ENCODE measurements at places on chromosomes 5 and 9.

- no peak for DNase-seq
These were observed 967.5 kb downstream of the NR2F1-AS1 start for GRCh38 chr5:92613546-92613945.

- no peak for DNase-seq
These were observed 217.9 kb upstream of the ACTBL2 start for GRCh38 chr5:57700484-57700883.

DNA sequence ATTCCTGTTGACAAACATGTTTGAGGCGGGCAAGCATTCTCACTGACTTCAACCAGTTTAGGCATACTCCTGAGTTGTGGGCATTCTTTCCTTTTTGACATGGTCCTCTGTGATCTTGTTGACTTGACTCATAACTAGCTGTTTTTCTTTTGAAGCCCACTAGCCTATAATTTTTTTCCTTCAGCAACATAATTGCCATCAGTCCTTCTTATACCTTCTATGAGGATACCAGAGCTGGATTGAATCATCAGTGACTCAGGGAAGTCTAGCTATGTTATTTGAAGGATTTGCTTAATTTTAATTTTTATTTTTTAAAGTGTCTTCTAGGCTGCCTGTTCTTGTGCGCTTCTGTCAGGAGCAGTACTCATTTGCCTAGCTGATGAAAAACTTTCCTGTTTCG is 259.5 kb downstream of the NR3C1 start:
- peak; percentile 63 for DNase-seq

- DNase-seq = no peak
These were observed 9.0 kb upstream of the ZNF79 start for GRCh38 chr9:127415141-127415540.

- peak; percentile 79 for DNase-seq
These were observed 65.1 kb downstream of the ANKH start for GRCh38 chr5:14806456-14806855.

DNA sequence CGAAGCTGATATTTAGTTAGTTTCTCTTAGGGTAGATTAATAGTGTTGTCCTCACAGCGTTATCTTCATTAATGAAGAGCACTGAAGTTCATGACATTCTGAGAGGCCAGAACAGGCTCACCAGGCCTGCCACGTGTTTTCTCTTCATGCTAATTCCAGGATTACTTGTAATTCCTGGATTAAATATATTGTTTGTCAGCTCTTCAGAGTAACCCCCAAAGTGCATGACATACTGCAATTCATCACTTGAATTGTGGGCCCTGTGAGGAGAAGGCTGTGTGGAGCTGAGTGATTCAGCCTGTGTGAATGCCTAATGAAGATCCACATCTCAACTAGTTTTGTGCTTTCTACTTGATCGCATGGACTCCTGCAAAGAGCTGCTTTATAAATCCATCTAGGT is 401.0 kb upstream of the ADAMTSL1 start:
- DNase-seq = no peak

GRCh38 chr5:64883912-64884311 is 115.2 kb downstream of the CWC27 start:
- DNase-seq = no peak

DNA sequence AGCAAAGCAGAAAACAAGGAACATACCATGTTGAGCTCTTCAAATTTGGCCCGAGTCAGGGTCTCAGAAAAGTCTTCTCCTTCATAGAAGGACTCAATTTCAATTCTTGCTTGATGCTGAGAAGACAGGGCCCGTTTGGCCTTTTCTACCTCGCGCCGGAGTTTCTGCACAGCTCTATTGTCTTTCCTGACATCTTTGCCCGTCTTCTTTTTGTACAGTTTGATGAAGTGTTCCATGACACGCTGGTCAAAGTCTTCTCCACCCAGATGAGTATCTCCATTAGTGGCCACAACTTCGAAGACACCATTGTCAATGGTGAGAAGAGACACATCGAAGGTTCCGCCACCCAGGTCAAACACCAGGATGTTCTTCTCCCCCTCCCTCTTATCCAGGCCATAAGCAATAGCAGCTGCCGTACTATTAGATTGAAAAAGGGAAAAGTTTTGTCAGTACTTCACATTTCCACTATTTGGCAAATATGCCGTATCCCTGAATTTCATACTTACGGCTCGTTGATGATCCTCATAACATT is 2.2 kb downstream of the HSPA5 start:
- DNase-seq = no peak

- no peak for DNase-seq
These were observed 106.4 kb upstream of the GPR151 start for GRCh38 chr5:146622391-146622790.

DNA sequence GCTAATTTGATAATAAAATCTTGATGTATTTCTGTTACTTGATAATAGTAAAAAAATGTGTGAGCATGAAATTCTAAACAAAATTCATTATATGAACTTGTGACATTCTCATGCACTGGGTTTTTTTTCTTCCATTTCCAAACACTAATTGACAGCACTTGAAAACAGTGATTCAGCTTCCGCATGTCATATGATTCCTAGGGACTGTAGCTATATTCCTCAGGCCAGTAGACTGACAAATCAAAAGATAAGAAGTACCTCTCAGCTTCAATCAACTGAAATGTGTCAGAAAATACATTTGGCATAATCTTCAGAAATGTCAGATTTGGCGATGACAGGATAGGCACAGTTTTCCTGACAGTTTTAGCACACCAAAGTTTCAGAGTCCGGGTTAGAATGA is 52.5 kb downstream of the EFNA5 start:
- DNase-seq = no peak

DNA sequence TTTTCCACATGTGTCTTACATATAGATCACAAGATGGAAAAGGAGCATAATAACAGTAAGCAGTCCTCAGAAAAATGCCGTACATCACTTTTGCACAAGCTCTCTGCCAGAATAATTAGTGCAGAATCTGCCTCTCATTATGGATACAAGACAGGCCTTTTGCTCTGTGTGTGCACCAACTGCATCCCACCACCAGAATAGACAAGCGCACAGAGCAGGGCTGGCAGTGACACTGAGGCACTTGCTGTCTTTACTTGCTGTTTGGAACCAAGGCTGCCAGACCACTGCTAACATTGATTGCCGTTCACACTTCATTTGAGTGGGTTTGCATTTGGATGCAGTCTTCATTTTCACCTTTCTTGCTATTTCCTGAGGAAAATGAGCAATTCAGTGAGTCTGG is 741.3 kb downstream of the TLE1 start:
- no peak for DNase-seq

DNA sequence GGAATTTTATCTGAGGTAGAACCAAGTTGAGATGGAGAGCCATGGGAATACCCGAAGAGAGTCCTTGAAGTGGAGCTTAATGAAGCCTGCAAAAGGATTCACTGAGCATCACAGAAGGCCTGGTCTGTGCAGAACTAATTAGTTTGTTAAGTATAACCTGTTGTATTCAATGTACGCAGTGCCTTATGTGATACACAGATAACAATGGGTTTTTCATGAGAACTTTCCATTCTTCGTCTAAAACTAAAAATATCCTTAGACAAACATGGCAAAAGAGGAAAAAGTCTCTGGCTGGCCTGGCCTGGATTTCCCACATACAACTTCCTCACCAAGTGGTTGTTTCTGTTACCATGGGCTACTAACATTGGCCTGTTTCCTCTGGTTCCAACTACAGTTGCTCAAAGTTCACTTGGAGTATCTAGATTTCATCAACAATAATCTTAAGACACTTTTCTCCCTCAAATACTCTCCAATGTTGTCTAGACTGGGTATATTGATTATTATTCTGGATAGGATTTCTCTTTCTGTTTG is 237.6 kb upstream of the ZNF462 start:
- no peak for DNase-seq

DNA sequence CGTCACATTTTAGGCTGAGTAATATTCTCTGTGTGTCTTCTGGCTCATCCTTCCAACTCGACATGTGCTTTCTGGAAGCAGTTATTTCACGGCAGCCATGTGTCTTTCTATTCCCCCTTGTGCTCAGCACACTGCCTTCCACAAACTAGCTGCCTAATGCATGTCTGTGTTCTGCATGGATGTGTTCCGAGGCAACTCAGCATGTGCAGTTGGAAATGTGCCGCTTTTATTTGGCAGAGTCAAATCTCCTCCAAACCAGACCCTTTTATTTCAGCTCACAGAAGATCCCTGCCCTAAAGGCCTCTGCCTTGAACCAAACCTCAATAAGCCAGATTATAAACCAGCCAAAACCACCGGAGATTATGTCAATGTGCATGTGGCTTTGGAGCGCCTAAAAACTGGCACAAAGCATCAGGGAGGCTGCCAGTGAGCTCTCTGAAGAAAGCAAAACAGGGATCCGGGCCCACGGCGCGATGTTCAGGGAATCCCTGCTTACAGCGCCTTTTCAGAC is 360.2 kb downstream of the DEPDC1B start:
- peak; percentile 25 for DNase-seq

DNA sequence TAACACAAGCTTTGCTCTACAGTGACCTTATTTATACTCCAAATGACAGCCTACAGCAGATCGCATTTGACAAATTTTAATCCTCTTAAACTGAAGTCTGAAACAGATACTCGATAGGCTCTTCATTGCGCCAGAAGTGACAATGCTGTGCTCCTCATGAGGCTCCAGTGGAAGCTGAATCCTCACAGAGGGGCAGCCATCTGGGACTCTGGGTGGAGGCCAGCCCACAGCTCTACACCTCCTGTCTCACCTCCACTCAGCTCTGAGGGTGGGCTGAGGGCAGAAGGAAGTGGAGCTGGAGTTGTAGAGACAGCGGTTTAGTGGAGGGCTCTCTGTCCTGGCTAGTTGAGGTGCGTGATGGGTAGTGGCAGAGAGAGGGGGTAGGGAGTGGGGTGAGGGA is 283.3 kb upstream of the ANKRD55 start:
- no peak for DNase-seq

- no peak for DNase-seq
These were observed 104.6 kb upstream of the LRRTM2 start for GRCh38 chr5:138979684-138980280.

DNA sequence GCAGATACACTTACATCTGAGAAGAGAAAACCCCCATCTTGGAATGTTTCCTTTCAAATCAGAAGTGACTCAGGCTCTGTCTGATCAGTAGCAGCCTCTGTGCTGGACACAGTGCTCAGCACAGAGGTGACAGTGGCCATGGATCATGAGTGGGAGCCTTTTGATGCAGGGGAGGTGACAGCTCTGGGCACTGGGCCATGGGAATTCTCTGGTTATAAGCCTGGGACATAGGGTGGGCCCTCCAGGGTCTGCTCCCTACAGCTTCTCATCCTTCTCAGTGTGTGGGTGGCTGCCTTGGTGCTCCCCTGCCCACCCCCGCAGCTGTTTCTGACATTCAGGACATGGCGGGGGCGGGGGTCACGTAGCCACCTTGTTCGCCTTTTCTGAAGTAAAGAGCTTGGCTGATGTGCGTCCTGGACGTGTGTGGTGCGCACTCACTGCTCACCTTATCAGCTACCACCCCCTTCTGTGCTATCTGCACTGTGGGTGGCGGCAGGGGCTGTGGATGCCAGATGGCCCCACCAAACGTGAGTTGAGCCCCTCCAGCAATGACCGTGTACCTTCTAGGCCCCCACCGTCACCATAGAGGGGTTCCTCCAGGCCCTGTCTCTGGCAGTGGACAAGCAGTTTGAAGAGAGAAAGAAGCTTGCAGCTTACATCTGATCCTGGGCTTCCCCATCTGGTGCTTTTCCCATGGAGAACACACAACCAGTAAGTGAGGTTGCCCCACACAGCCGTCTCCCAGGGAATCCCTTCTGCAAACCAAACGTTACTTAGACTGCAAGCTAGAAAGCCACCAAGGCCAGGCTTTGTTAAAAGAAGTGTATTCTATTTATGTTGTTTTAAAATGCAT is 24.0 kb downstream of the TRIP13 start:
- no peak for DNase-seq

DNA sequence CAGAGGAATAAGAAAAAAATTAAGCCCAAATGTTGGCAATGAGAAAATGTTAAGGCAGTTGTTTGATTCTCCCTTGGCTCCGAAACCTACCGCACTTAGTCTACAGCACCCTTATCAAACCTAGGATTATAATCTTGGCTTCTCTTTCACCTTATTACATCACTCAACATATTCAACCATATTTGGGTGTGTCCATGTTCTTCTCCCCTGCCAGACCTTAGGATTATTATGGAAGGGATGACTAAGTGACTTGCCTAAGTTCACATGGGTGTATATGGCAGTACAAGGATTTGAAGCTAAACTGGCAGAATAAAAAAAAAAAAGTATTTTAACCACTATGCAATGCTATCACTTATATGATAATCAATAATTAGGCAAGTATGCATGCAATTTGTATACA is 76.4 kb downstream of the PLK2 start:
- no peak for DNase-seq

GRCh38 chr9:120758544-120758943 is 34.7 kb downstream of the FBXW2 start:
- DNase-seq = no peak

- DNase-seq = peak; percentile 98
These were observed 77.0 kb upstream of the COL5A1 start for GRCh38 chr9:134564431-134565170.

- peak; percentile 70 for DNase-seq
These were observed at the start of gene CTSL for GRCh38 chr9:87725900-87726709. Gene CTSL (plus strand): TSS chr9:87726119. CDS start chr9:87727604, 1,485 bp downstream.

DNA sequence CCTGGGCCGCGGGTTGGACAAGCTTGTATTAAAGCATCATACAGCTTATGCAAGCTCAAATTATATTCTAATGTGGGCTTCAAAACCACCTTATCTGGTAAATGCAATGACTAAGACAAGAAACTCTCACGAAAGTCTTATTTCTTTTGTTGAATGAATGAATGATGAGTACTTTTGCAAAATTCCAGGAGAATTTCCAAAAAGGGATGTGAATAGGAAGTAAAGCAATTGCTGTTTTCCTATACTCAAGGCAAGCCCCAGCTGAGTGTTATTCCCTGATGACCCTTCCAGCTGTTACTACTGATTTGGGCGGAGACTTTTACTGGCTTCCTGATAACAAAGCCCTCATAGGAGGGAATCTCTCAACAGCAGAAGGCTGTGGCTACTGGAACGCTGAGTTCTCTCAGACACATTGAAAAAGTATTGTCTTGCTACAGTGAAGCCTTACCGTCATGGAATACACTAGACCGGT is 162.8 kb downstream of the SREK1 start:
- peak; percentile 3 for DNase-seq

GRCh38 chr9:75000835-75001234 is 27.3 kb downstream of the CARNMT1 start:
- no peak for DNase-seq

DNA sequence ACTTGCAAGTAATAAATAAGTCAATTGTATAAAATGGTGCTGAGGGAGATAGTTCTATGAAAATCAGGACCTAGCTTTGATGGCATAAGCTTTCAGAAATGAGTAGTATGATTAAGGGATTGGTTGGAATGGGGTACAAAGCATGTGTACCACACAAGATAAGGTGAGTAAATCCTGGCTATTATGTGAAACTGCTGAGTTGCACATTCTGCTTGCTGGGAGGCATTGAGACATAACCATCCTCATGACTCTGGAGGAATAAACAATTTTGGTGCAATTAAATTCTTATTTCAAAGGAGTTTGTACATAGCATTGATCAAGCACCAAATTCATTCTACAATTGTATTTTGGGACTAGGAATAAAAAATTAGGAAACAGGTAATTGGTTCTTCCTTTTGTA is 755.2 kb upstream of the ACO1 start:
- no peak for DNase-seq

- DNase-seq = no peak
These were observed 66.7 kb downstream of the HRH2 start for GRCh38 chr5:175724314-175725275.

- no peak for DNase-seq
These were observed 33.4 kb upstream of the PTGER4 start for GRCh38 chr5:40646266-40646665.
